ENCODE measurements at places on chromosomes 7 and 10.
A peak's percentile ranks its signal among the peaks of the same experiment; 100 is the strongest.

GRCh38 chr7:52500841-52501240 is 534.6 kb upstream of the POM121L12 start:
- DNase-seq: no peak

- no peak for DNase-seq
These were observed 466.1 kb downstream of the PTPRN2 start for GRCh38 chr7:158121441-158122045.

DNA sequence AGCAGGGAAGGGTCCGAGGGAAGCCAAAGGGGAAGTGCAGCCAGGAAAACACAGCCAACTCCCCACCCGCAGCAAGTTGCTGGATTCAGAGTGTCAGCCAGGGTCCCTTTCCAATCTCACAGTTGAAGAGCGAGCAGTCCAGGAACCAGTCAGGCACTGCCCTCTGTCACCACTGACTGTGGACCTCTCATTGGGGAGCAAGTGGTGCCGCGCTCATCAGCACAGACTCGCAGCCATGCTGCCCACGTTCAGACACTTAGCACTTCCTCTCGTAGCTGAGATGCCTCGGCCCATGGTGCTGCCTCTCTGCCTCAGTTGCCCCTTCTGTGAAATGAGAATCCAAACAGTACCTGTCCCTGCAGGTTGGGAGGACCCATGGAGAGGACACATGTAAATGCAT is 123.6 kb upstream of the CHST15 start:
- DNase-seq: no peak

DNA sequence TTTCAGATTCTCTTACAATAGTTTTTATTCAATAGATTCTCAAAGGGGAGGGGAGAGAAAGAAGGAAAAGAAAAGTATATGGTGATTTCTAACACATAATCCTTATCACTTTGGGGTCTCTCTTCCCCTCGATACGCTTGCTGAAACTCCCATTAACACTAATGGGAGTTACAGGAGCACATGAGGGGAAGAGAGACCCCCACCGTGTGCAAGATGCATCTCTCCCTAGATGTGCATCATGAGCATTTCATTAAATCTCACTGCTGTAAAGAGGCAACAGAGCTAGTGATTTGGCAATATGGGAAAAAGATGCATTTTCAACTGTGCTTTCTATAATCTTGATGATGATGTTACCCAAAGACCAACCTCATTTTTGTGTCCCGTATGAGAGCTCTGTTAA is 177.4 kb downstream of the SKAP2 start:
- no peak for DNase-seq

DNA sequence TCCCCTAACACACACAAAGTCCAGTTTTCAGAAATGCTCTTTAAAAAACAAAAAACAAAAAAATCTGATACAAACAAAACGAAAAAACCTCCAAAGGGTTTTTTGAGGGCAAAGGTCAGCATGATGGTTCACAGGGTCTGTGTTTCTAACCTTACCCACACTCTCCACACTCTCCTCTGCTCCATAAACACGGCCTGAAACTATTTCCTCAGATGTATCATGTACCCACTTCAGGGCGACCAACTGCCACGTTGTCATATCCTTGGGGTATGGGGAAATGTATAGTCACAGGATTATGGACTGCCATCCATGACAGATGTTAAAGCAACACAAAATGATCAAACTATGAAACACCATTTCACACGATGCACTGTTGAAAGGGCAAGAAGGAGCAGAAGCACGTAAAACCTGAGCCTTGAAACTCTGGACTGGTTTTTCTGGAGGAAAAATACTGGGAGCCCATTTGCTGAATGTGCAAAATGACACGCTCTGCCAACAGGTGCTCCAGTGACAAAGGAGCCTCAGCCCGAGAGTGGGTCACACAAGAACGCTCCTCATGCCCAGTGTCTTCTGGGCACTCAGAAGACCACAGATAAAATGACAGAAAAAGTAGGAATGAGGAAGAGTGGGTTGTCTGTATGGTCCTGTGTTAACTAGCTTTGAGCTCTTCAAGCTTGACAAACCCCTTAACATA is 15.8 kb downstream of the NAPEPLD start:
- no peak for DNase-seq

DNA sequence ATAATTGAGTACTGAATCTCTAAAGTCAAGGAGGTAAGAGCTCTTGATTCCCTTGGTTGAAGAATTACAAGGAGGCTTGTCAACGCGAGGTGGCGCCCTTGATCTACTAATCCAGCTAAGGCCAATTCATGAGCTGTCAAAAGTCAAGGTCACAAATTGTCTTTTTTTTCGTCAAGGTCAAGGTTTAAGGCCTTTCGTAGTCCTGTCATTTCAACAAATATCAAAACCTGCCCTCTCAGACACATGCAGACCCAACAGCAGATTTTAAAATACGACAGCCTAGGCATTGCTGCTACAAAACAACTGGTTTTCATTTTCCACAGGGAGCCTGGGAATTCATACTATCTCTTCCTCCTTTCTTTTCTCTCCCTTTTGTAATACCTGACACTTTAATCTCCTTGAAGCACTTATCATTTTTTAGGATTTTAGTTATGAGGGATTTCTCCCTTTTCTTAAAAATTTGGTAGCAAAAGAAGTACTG is 3.6 kb downstream of the HOXA13 start:
- peak; percentile 58 for DNase-seq
